ENCODE measurements at places on chromosomes 3 and 15. TPM values are rescaled to one million over a fixed set of nuclear protein-coding genes. Genes with fewer than 3 reads are reported as not detected.

- no peak overlapping the region for H3K27ac ChIP-seq
- H3K4me1 ChIP-seq: no peaks in the 10 kb centered on the region
- no peak overlapping the region for H3K4me3 ChIP-seq
- no peaks in the 10 kb centered on the region for H3K27me3 ChIP-seq
- no peaks in the 10 kb centered on the region for H3K36me3 ChIP-seq
Measured at GRCh38 chr3:77142578-77142977, 102.7 kb downstream of the ROBO2 start.

The MRPS22 gene
- 69.1 TPM for total RNA-seq

GRCh38 chr15:98017150-98017964 is 56.9 kb downstream of the ARRDC4 start:
- no peaks in the 10 kb centered on the region for H3K4me1 ChIP-seq

GRCh38 chr3:39086144-39086543 is 21.3 kb downstream of the GORASP1 start:
- H3K27ac ChIP-seq: no peak overlapping the region
- peaks cover 15% of the 10 kb centered on the region for H3K36me3 ChIP-seq
- H3K4me3 ChIP-seq: no peak overlapping the region
- peaks cover 15% of the 10 kb centered on the region for H3K4me1 ChIP-seq

The LRRC2 gene
- not detected for total RNA-seq

DNA sequence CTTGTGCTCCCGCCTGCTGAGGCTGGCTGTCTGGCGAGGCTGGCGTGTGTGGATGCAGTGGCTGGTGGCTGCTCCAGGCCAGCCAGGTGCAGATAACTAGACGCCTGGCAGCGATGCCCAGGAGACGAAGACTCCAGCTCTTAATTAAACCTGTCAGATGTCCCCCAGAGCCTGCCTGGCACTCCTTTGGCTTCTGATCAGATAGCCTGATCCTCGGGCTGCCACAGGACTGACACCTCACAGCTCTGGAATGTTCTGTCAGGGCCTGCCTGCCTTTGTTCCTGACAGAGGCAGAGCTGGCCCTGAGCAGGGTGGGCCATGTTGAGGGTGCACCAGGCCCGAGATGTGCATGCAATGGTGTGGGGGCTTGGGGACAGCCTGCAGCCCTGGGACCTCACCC is 36.5 kb downstream of the PLXNA1 start:
- H3K27ac ChIP-seq: no peak overlapping the region
- no peaks in the 10 kb centered on the region for H3K4me1 ChIP-seq
- H3K27me3 ChIP-seq: no peaks in the 10 kb centered on the region
- DNase-seq: no peak
- H3K36me3 ChIP-seq: peaks cover 11% of the 10 kb centered on the region

GRCh38 chr3:36804295-36805055 is 40.1 kb upstream of the DCLK3 start:
- H3K27me3 ChIP-seq: peaks cover 10% of the 10 kb centered on the region
- H3K36me3 ChIP-seq: no peaks in the 10 kb centered on the region
- H3K4me1 ChIP-seq: no peaks in the 10 kb centered on the region
- H3K4me3 ChIP-seq: no peak overlapping the region
- no peak overlapping the region for H3K27ac ChIP-seq
- DNase-seq: no peak

The ISL2 gene
- total RNA-seq: not detected

- no peaks in the 10 kb centered on the region for H3K36me3 ChIP-seq
- H3K4me3 ChIP-seq: no peak overlapping the region
- H3K27me3 ChIP-seq: no peaks in the 10 kb centered on the region
- H3K27ac ChIP-seq: no peak overlapping the region
Measured at GRCh38 chr15:31293655-31294054, 33.0 kb upstream of the KLF13 start.

DNA sequence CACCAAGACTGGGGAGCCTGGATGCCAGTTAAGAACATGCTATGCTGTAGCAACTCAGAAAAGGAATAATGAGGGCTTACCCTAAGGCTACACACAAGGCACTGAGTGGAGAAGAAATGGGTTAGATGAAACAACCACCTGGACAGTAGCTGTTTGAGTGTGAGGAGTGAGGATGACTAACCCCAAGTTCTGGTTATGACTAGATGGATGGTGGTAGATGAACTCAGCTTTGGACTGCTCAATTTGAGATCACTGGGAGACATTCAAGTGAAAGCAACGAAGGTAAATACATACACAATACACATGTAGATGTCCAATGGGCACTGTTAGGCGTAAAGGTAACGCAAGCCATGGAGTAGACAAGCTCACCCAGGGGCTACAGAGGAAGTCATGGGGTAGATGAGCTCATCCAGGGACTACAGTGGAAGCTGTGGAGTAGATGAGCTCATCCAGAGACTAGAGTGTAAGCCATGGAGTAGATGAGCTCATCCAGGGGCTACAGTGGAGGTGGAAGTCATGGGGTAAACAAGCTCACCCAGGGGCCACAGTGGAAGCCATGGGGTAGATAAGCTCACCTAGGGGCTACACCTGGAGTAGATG is 98.3 kb downstream of the ANO10 start:
- H3K27ac ChIP-seq: no peak overlapping the region
- H3K4me1 ChIP-seq: no peaks in the 10 kb centered on the region
- no peaks in the 10 kb centered on the region for H3K27me3 ChIP-seq
- H3K4me3 ChIP-seq: no peak overlapping the region
- H3K36me3 ChIP-seq: peaks cover 18% of the 10 kb centered on the region
- DNase-seq: peak; percentile 25

The GOLGA8O gene
- not detected for total RNA-seq

GRCh38 chr3:178200316-178200715 is 335.9 kb upstream of the KCNMB2 start:
- DNase-seq: no peak
- no peaks in the 10 kb centered on the region for H3K36me3 ChIP-seq
- no peak overlapping the region for H3K27ac ChIP-seq
- no peaks in the 10 kb centered on the region for H3K27me3 ChIP-seq

The KLHL40 gene
- not detected for total RNA-seq

GRCh38 chr3:5093731-5094130 is 28.4 kb upstream of the ARL8B start:
- H3K4me1 ChIP-seq: peaks cover 7% of the 10 kb centered on the region
- no peak overlapping the region for H3K4me3 ChIP-seq

GRCh38 chr15:82972990-82973389 is 13.0 kb upstream of the RAMAC start:
- no peaks in the 10 kb centered on the region for H3K4me1 ChIP-seq
- no peak overlapping the region for H3K27ac ChIP-seq
- no peak overlapping the region for H3K4me3 ChIP-seq
- no peaks in the 10 kb centered on the region for H3K36me3 ChIP-seq
- no peaks in the 10 kb centered on the region for H3K27me3 ChIP-seq
- DNase-seq: no peak

GRCh38 chr15:76626611-76627010 is 278.5 kb downstream of the SCAPER start:
- no peak for DNase-seq
- no peak overlapping the region for H3K4me3 ChIP-seq
- H3K27me3 ChIP-seq: no peaks in the 10 kb centered on the region
- H3K27ac ChIP-seq: no peak overlapping the region
- H3K4me1 ChIP-seq: no peaks in the 10 kb centered on the region

GRCh38 chr15:88882785-88883184 is 12.6 kb downstream of the HAPLN3 start:
- DNase-seq: no peak
- no peak overlapping the region for H3K27ac ChIP-seq
- H3K36me3 ChIP-seq: peaks cover 42% of the 10 kb centered on the region
- no peaks in the 10 kb centered on the region for H3K4me1 ChIP-seq
- H3K4me3 ChIP-seq: no peak overlapping the region
- H3K27me3 ChIP-seq: no peaks in the 10 kb centered on the region

The STAB1 gene
- 0.10 TPM for total RNA-seq

- no peak overlapping the region for H3K27ac ChIP-seq
- H3K36me3 ChIP-seq: peaks cover 19% of the 10 kb centered on the region
- no peaks in the 10 kb centered on the region for H3K4me1 ChIP-seq
- DNase-seq: no peak
- H3K4me3 ChIP-seq: no peak overlapping the region
Measured at GRCh38 chr3:133828576-133829309, 23.1 kb downstream of the SRPRB start.

The TSPAN3 gene
- 21.9 TPM for total RNA-seq

DNA sequence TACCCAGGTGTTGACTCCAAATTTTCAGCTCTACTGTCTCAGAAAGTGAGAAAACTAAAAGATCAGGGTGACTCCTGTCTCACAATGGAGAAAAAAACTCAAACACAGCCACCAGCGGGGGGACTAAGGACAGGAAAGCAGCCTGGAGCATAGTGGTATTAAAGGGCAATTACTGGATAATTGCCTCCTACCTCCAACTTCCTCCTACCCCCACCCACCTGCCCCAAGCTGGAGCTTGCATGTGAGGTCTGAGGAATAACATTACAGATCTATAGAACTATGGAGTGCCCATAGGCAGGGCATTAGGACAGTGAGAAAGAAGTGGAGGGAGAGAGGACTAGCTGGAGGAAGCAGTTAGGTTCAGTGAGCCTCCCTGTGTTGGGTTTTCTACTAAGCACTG is 2.7 kb upstream of the PCCB start:
- peaks cover 18% of the 10 kb centered on the region for H3K4me1 ChIP-seq
- H3K4me3 ChIP-seq: no peak overlapping the region
- no peaks in the 10 kb centered on the region for H3K36me3 ChIP-seq
- H3K27me3 ChIP-seq: no peaks in the 10 kb centered on the region
- no peak for DNase-seq

DNA sequence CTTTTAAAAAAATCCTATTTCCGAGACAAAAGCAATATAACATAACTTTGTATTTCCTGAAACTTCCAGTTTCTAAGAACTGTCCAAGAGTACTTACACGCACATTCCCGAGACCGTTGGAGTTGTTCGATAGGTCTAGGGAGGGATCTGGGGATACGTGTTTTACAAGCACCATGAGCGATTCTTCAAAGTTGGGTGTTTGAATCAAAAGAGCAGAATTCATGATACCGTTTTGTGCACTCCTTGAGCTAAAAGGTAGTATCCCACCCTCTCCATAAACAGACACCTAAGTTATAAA is 700 bp upstream of the EDEM1 start:
- H3K27me3 ChIP-seq: no peaks in the 10 kb centered on the region
- peak overlapping the region; percentile 96 for H3K4me3 ChIP-seq
- peak overlapping the region; percentile 91 for H3K27ac ChIP-seq
- DNase-seq: no peak
- H3K36me3 ChIP-seq: peaks cover 28% of the 10 kb centered on the region

DNA sequence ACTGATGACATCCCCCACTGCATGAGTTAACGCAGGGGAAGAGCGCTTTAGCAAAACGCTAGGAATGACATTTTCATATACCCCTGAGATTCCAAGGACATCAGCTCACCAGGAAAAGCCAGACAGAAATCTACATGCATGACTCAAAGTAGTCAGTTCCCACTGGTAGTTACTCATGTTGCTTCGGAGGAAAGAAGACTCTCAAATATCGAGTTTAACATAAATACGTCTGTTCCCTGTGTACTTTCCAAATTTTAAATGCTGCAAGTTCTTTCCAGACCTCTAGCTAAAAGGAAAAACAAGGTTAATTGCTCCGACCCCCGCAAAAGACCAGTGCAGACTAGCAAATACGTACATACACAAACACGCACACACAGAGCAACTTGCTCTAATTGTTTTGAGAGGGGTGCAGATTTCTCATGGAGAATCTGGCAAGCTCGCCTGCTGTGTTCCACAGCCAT is 115.4 kb upstream of the PRICKLE2 start:
- H3K4me3 ChIP-seq: no peak overlapping the region
- no peaks in the 10 kb centered on the region for H3K36me3 ChIP-seq
- H3K4me1 ChIP-seq: no peaks in the 10 kb centered on the region
- peaks cover 6% of the 10 kb centered on the region for H3K27me3 ChIP-seq
- H3K27ac ChIP-seq: no peak overlapping the region

DNA sequence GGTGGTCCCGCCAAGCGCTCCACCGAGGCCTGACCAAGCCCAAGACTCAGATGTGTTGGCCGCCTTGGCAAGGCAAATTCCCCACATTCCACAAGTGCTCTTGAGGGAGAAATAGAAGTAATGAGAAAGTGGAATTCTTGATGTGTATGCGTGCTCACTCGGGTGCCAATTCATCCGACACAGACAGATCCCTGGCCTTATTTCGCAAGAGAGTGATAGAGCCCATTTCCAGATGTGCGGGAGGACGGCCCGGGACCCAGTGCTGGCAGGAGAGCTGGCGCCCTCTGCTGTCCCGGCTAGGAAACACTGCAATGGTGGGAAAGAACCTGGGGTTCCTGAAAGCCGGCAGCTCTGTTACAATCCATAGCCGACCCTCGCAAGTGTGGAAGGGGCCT is 76.0 kb downstream of the HMG20A start:
- peaks cover 2% of the 10 kb centered on the region for H3K36me3 ChIP-seq
- peaks cover 18% of the 10 kb centered on the region for H3K4me1 ChIP-seq
- no peak overlapping the region for H3K27ac ChIP-seq
- no peak overlapping the region for H3K4me3 ChIP-seq

The CLDN1 gene
- 0.96 TPM for total RNA-seq

GRCh38 chr15:40054605-40054854 is 15.5 kb upstream of the SRP14 start:
- peak overlapping the region; percentile 54 for H3K27ac ChIP-seq
- no peaks in the 10 kb centered on the region for H3K27me3 ChIP-seq
- H3K4me3 ChIP-seq: no peak overlapping the region
- no peak for DNase-seq
- peaks cover 58% of the 10 kb centered on the region for H3K4me1 ChIP-seq

DNA sequence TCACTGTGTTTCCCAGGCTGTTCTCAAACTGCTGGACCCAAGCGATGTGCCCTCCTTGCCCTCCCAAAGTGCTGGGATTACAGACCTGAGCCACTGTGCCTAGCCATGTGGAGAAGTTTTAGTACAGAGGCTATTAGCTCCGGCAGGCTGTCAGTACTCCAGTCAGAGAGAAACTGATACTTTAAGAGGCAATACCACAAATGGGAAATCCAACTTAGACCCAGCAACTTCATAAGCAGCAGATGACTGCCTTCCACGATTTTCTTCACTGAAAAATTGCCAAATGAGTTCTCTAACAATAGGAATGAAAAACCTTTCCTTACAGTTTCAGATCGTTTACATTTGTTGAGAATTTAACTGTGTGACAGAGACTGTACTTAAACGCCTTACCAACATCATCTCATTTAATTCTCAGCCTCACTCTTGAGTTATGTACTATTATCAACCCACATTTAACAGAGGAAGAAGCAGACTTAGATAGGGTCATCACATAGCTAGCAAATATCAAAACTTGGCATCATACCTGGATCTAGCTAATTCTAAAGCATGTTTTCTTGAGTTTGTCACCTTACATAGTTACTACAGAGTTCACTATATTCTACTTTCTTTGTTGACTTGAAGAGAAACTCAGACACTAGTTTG is 127.4 kb downstream of the TCF12 start:
- H3K36me3 ChIP-seq: peaks cover 2% of the 10 kb centered on the region
- no peaks in the 10 kb centered on the region for H3K27me3 ChIP-seq
- DNase-seq: no peak
- peaks cover 38% of the 10 kb centered on the region for H3K4me1 ChIP-seq
- H3K27ac ChIP-seq: no peak overlapping the region

The NEK11 gene
- total RNA-seq: 1.9 TPM

GRCh38 chr15:29223640-29224039 is 46.0 kb downstream of the NSMCE3 start:
- H3K4me3 ChIP-seq: no peak overlapping the region
- peaks cover 11% of the 10 kb centered on the region for H3K27me3 ChIP-seq
- no peaks in the 10 kb centered on the region for H3K4me1 ChIP-seq
- no peak for DNase-seq

The HHLA2 gene
- total RNA-seq: 0.26 TPM

All from activated naive CD4-positive, alpha-beta T cell treated with anti-CD3 and anti-CD28 coated beads for 36 hours (primary cell).